Kidney (tissue), 22 donors: ENCODE measurements at places on chromosomes 2 and 18. TPM values are rescaled to one million over a fixed set of nuclear protein-coding genes. Genes with fewer than 3 reads are reported as not detected.

Gene CRACDL
- polyA plus RNA-seq, result 4.3 TPM

Gene TMEM198
- 4.2 TPM for polyA plus RNA-seq

Gene AFF3
- polyA plus RNA-seq, result 0.65 TPM

Gene ANXA4
- 168 TPM for polyA plus RNA-seq

DNA sequence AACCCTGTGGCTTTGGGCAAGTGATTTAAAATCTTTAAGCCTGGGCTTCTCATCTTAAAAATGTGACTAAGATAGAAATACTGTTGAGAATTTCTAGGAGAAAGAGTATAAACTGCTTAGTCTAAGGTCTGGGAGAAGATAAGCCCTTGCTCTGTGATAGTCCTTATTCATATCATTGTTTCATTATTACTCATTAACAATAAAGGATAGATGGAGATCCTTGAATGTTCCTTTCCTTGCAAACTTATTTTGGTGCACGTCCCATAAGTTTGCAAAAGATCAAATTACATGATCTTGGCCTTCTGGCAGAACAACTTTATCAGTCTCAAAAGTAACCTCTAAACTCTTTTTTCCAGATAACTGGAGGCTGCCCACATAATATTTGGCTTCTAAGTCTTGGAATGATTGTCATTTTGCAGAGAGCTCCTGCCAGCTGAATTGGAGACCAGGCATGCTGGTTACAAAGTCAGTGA lies 138.3 kb downstream of the FAM124B start:
- no peak overlapping the region for H3K27ac ChIP-seq
- no peaks in the 10 kb centered on the region for H3K36me3 ChIP-seq
- H3K27me3 ChIP-seq, result no peaks in the 10 kb centered on the region
- DNase-seq, result no peak
- no peak overlapping the region for H3K4me3 ChIP-seq

DNA sequence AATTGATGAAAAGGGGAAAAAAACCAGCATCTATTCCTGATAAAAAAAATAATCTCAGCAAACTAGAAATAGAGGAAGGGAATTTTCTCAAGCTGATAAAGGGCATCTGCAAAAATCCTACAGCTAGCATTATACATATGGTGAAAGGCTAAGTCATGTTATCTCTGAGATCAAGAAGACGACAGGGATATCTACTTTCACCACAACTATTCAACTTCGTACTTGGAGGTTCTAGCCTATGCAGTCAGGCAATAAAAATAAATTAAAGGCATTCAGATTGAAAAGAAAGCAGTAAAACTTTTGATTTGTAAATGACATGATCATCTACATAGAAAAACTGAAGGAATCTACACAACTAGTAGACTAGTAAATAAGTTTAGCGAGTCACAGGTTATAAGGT lies 58.2 kb downstream of the CAB39 start:
- no peak for DNase-seq
- H3K4me1 ChIP-seq, result peaks cover 3% of the 10 kb centered on the region
- no peaks in the 10 kb centered on the region for H3K36me3 ChIP-seq
- H3K27me3 ChIP-seq, result no peaks in the 10 kb centered on the region
- H3K27ac ChIP-seq, result no peak overlapping the region

DNA sequence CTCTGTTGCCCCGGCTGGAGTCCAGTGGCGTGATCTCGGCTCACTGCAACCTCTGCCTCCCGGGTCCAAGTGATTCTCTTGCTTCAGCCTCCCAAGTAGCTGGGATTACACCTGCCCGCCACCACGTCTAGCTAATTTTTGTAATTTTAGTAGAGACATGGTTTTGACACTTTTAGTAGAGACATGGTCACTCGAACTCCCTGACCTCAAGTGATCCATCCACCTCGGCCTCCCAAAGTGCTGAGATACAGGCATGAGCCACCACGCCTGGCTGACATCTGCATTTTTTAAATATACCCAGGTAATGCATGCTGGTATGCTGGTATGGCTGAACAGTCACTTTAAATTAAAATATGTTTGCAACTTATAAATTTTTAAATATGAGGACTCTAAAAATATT lies 91.9 kb downstream of the EPB41L3 start:
- H3K4me1 ChIP-seq, result no peaks in the 10 kb centered on the region
- no peak overlapping the region for H3K4me3 ChIP-seq
- H3K36me3 ChIP-seq, result no peaks in the 10 kb centered on the region
- no peak overlapping the region for H3K27ac ChIP-seq
- DNase-seq, result no peak
- H3K27me3 ChIP-seq, result no peaks in the 10 kb centered on the region

GRCh38 chr18:22171258-22172119 lies 2.1 kb downstream of the GATA6 start:
- peak overlapping the region; percentile 91 for H3K27ac ChIP-seq
- H3K4me1 ChIP-seq, result peaks cover 7% of the 10 kb centered on the region
- H3K4me3 ChIP-seq, result peak overlapping the region; percentile 84
- DNase-seq, result no peak

DNA sequence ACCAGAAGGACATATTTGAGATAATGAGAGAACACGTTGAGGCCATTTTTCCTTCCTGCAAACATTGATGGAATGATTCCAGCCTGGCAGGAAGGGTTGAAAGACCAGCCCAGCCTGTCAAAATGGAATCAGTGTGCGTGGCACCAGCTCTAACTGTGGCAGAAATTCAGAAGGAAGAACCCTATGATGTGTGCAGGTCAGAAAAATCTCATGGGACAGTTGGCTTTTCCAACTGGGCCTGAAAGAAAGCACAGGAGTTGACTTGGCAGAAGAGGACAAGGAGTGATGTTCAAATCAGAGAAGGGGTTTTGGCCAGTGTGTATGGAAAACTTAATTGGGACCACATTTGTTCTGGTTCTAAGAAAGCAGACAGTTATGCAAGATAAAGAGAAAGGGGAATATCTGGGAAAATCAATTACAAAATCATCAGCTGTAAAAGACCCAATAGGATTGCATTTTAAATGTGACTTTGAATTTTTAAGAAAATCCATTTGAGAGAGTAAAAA lies 192.8 kb upstream of the PID1 start:
- no peak for DNase-seq
- H3K27me3 ChIP-seq, result no peaks in the 10 kb centered on the region
- H3K27ac ChIP-seq, result no peak overlapping the region
- no peaks in the 10 kb centered on the region for H3K4me1 ChIP-seq

- peaks cover 7% of the 10 kb centered on the region for H3K36me3 ChIP-seq
- no peak overlapping the region for H3K27ac ChIP-seq
- H3K4me1 ChIP-seq, result no peaks in the 10 kb centered on the region
- no peaks in the 10 kb centered on the region for H3K27me3 ChIP-seq
- no peak overlapping the region for H3K4me3 ChIP-seq
Measured at GRCh38 chr2:15189216-15189615, 371.9 kb downstream of the NBAS start.

DNA sequence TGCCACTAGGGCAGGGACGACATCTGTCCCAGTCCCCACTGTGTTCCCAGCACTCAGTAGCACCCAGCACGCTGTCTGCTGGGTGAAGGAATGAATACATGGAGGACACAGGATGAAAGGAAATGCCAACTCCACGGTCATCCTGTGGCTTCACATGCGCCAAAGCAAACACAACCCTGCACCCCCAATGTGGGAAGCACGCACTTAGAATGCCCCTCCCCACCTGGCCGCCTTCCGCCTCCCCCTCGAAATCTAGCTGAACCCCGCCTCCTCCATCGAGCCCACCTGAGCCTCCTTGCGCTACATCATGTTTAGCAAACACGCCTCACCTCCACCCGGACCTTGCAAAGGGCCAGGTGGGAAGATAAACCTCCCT lies 33.9 kb downstream of the ADCY3 start:
- H3K36me3 ChIP-seq, result no peaks in the 10 kb centered on the region
- H3K4me3 ChIP-seq, result no peak overlapping the region
- no peak overlapping the region for H3K27ac ChIP-seq
- peaks cover 9% of the 10 kb centered on the region for H3K4me1 ChIP-seq

GRCh38 chr2:108787216-108787541 lies 608 bp downstream of the CCDC138 start:
- H3K4me1 ChIP-seq, result no peaks in the 10 kb centered on the region
- H3K27me3 ChIP-seq, result no peaks in the 10 kb centered on the region
- peak overlapping the region; percentile 84 for H3K4me3 ChIP-seq
- H3K27ac ChIP-seq, result no peak overlapping the region

DNA sequence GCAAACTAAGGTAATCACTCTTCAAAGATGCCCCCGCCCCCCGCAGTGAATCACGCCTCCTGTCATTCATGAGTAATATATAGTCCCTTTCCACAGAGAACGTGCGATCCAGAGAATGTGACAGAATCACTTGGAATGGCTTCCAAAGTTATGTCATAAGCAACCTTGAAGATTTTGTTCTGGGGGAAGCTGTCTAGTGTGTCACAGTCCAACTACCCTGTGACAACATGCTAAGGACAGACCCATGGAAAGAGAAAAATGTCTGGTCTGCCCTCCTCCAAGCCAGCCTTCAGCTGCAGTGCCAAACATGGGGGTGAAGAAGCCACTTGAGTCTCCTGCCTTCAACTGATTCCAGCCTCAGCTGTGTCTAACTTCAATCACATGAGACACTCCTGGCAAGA lies 259.1 kb downstream of the SS18 start:
- H3K4me3 ChIP-seq, result no peak overlapping the region
- DNase-seq, result no peak

GRCh38 chr18:56097621-56098020 lies 509.6 kb upstream of the TCF4 start:
- H3K4me1 ChIP-seq, result no peaks in the 10 kb centered on the region
- H3K27ac ChIP-seq, result no peak overlapping the region
- H3K4me3 ChIP-seq, result no peak overlapping the region
- no peaks in the 10 kb centered on the region for H3K36me3 ChIP-seq
